ENCODE measurements at places on chromosomes 3 and 15.

GRCh38 chr3:38541806-38542205 lies 45.7 kb downstream of the EXOG start:
- DNase-seq, result no peak

GRCh38 chr3:110971010-110971601 lies 100.5 kb upstream of the NECTIN3 start:
- DNase-seq, result no peak

- no peak for DNase-seq
These were observed 35.2 kb downstream of the DNASE1L3 start for GRCh38 chr3:58175437-58176184.

GRCh38 chr3:129277829-129278271 lies 820 bp upstream of the HMCES start:
- DNase-seq, result no peak

GRCh38 chr3:141401573-141402475 lies 33.5 kb downstream of the ZBTB38 start:
- DNase-seq, result peak; percentile 16

- DNase-seq, result no peak
These were observed 25.2 kb upstream of the GOLGA6C start for GRCh38 chr15:75232826-75233503.

DNA sequence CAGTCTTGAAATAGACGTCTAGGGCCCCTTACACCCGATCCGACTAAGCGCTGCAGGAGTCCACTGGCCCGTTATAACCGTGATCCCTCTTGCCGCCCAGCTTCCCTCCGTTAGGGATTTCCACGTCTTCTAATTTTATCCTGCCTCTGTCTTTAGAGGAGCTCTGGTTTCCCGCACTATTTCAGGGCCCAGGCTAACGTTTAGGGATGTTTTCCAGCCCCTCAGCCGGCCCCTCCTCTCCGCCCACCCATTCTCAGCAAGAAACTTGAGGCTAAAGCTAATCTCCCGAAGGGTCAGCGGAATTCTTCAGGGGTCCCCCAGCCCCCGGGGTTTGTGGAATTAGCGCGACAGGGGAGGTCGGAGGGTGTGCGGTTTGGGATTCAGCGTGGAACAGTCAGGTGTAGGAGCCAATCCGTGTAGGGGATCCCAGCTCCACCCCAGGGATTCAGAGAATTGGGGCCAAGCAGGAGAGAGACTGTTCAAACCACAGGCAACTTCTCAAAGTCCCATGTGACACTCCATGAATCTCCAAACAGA lies 1.6 kb downstream of the PTX3 start:
- no peak for DNase-seq

DNA sequence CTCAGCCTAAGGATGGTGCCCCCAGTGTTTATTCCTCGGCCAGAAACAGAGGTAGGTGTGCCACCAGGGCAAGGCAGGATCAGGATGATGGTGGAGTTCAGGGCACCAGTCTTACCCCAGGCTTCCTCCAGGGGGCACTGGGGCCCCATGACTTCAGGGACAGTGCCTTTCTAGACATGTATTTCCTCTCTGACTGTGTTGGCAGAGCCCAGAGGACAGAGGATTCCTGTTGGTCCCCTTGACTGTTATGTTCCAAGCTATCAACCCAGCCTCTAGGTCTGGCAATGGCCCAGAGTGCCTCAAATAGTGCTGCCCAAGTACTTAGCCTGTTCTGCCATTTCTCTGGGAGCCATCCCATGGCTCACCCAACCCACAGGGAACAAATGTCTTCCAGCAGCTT lies 2.8 kb downstream of the HEMK1 start:
- DNase-seq, result peak; percentile 70

- no peak for DNase-seq
These were observed 109.9 kb downstream of the IGF1R start for GRCh38 chr15:98758224-98758623.

- DNase-seq, result no peak
These were observed 76.4 kb downstream of the CHRNA7 start for GRCh38 chr15:32106401-32107381.

DNA sequence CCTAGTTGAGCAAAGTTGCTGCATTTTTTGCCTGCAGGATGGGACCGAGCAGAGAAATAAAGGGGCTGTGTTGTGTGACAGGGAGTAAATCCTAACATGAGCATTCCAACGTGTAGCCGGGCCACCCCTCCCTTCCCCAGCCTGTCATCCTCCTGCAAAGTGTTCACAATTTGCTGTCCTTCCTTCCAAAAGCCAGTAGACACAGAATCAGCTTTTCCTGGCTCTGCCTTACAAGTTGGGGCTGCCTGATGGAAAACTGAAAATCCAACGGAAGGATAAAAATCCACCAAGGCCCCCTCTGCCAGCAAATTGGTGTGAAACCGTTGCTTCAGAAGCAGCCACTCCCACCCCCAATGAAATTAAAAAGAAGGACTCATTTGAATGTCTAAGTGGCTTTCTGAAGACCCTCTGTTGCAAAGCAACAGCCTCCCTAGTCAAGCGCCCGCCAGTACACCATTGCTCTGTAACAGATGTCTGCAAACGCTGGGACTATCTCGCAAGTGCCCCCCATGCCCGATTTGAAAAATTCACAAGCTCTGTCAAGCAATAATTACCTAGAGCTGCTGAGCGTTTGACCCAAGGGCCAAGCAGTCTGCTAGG lies 665 bp downstream of the FRMD4B start:
- DNase-seq, result no peak

DNA sequence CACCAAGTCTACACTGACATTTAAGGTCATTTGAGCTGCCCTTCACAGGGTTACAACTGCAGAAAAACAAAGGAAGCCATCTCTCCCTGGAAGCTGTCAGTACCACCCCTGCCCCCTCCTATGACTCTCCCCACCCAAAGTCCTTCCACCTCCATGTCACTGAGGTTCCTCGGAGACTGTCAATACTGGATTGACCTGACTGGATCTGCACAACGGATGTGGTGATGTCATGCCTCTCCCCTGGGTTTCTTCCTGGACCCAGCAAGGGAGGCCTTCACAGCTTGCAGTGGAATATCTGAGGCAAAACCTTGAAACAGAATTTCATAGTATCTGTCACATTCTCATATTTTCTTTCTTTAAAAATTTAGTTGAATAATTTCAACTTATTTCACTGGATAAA lies 153.5 kb downstream of the CLSTN2 start:
- DNase-seq, result no peak

DNA sequence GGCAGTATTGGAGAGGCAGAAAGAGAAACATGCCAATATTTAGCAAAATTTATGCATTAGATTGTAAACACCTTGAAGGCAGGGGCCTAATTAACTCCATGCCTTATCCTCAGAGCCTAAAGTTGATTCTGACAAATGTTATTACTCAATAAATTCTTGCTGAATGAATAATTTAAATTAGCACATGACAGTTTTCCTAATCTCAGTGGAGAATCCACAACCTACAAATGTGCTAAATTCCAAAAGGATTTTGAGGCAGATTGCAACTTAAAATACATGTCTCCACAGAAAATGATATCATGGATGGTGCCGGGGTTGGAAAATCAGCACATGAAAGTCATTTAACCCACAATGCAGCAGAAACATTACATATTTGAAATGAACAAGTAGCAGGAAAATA lies 41.1 kb upstream of the NANOGP8 start:
- no peak for DNase-seq

- DNase-seq, result no peak
These were observed 10.3 kb downstream of the RASGRP1 start for GRCh38 chr15:38554354-38554753.

GRCh38 chr3:113210604-113211329 lies 590 bp upstream of the BOC start:
- DNase-seq, result no peak

- no peak for DNase-seq
These were observed 617 bp upstream of the EOGT start for GRCh38 chr3:69014022-69014580.

DNA sequence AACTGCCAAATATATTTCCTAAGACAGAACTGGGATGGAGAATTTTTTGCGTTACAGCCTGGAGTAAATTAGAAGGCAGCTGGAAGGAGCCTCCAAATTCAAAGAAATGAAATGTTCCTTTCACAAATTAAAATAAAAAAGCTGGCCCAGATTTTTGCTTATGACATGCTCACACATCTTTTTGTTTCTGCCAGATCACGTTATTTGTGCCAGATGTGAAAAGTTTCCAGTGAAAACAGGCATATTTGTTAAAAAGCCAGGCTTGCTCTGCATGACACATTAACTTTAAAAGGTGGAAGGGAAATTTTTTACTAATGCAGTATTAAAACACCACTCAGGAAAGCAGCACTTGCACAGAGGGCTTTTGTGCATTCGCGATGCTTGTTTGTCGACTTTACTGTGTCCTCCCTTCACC lies 23.3 kb upstream of the ACKR4 start:
- no peak for DNase-seq

- no peak for DNase-seq
These were observed 242.5 kb upstream of the TMCO5A start for GRCh38 chr15:37691911-37692310.

DNA sequence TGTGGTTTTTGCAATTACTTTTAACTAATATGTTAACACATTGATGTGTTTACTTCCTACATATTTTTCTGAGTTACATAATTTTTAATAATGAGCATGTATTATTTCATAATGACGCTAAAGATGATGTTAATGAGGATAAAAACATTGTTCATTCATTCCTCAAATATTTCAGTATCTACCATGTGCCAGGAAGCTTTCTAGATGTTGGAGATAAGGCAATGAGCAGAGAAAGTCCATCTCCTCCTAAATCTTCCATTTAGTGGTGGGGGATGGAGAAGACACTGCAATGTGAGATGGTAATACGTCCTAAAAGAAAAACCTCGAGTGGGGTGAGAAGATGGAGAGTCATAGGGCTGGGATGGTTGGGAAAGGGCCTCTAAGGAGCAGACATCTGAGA lies 132.7 kb downstream of the MYLK start:
- no peak for DNase-seq

GRCh38 chr3:14379843-14380242 lies 22.6 kb upstream of the SLC6A6 start:
- DNase-seq, result no peak

GRCh38 chr3:50155891-50156290 lies 767 bp downstream of the SEMA3F start:
- no peak for DNase-seq

GRCh38 chr15:67406257-67406861 lies 114.6 kb upstream of the C15orf61 start:
- no peak for DNase-seq

DNA sequence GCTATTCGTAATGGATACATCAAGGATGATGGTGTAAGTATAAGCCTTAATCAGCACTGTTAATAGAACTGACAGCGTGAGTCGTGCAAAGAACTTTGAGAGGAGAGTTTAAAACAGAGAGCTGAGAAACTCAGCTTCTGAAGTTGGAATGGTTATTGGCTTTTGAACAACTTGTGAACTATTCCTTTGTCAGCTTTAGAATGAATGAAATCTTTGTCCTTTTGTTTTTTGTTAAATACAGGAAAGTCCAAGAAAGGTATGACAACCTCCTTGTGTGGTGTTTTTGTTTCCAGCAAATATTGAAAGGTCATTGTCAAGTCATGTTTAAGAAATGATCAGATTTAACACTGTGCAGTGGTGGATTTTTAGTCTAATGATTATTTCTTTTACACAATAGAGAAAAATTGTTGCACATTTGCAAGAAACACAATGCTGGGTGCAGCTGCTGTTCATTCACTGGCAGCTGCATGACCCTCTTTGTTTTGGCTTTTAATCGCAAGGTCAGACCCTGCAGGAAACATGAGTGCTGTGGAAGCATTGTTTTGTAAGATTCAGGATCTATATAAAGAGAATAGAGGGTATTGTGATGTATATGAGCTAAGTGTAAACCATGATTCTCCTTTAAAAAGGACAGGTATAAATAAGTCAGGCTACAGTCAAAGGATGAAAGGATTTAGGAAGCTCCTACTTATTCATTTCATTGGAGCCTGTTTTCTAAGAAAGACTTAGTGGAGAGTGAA lies 21.7 kb upstream of the ABHD10 start:
- DNase-seq, result no peak

- DNase-seq, result no peak
These were observed 2.4 kb upstream of the PPP1R14D start for GRCh38 chr15:40830884-40831283.

DNA sequence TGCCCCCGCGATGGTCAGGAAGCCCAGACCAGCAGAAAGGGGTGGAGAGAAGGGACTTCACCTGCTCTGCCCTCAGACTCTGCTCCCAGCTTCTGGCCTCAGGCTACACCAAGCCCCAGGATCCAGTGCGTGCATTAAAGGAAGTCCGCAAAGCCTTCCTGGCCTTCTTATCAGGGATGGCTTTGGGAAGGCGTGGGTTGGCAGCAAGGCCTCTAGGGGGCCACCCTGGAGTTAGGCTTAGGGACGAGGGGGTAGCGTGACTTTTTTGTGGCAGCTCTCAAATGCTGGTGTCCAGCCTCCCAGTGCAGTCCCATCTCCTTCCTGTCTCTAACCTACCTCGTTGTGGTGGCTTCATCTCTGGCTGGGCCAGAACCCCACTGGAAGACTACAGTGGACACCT lies 18.9 kb upstream of the RPL29 start:
- DNase-seq, result no peak

DNA sequence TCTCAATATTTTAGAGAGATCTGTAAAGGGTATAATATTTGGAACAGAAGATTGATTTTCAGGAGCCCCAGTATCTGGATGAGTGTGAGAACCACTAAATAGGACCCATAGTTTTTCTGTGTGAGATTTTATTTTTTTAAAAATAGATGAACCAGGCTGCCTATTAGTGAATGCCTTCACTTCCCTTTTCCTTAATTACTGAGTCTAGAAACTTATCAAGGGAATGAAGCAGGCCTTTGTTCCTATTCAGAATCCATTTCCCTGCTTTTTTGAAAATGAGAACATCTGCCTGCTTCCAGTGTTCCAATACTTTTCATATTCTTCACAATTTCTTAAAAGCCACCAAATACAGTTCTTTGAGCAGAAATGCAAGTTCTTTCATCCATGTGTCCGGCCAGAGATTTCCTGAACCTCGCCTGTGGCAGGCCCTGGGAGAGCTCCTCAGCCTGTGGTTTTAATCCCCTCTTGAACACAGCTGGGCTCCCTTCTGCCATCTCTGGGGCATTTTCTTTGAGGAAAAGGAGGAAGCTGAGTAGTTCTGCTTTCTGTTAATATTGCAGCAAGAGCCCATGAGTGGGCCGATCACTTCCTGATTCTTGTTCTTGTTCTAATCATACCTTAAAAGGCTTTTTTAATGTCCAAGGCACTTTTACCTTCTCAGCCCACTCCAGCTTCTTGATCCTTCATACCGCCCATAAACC lies 4.7 kb downstream of the EHD4 start:
- no peak for DNase-seq

DNA sequence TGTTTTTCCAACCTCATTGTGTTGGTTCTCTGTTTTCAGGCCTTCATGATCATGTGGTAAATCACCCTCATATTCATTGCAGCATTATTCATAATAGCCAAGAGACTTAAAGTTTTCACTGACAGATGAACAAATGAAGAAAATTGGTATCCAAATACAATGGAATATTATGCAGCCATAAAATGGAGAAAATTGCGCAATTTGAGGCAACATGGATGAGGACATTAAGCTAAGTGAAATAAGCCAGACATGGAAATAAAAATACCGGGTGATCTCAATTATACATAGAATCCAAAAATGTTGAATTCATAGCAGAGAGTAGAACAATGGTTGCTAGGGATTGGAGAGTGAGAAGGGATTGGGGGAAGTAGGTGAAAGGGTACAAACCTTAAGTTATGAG lies 491.9 kb upstream of the KCNMB2 start:
- DNase-seq, result no peak
